Peyer's patch (tissue), 4 donors: ENCODE measurements at places on chromosomes 7 and 10. TPM values are rescaled to one million over a fixed set of nuclear protein-coding genes. Genes with fewer than 3 reads are reported as not detected.
A peak's percentile ranks its signal among the peaks of the same experiment; 100 is the strongest.

The MARVELD1 gene
- total RNA-seq, result 5.2 TPM

DNA sequence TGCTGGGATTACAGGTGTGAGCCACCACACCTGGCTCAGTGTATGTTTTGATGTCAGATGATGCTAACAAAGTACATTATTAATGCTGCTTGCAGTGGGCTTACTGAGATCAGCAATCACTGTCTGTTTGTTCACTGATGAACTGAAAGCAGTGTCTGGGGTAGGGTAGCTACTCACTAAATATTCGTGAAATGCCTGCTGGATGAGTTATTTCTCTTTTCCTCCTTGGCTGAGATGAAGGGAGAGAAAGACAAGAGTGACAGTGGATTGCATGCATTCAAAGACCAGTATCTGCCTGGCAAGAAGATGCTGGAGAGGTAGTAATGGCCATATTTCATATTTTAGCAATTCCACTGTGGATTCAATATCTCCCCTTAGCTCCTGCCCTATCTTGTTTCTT lies 32.3 kb downstream of the FAM107B start:
- no peak overlapping the region for H3K4me3 ChIP-seq
- H3K4me1 ChIP-seq, result no peaks in the 10 kb centered on the region
- no peak for DNase-seq

GRCh38 chr7:155807065-155807671 lies 5.1 kb downstream of the SHH start:
- H3K27me3 ChIP-seq, result peaks cover 47% of the 10 kb centered on the region
- no peak for DNase-seq
- no peaks in the 10 kb centered on the region for H3K36me3 ChIP-seq
- peaks cover 34% of the 10 kb centered on the region for H3K4me1 ChIP-seq
- H3K4me3 ChIP-seq, result no peak overlapping the region

DNA sequence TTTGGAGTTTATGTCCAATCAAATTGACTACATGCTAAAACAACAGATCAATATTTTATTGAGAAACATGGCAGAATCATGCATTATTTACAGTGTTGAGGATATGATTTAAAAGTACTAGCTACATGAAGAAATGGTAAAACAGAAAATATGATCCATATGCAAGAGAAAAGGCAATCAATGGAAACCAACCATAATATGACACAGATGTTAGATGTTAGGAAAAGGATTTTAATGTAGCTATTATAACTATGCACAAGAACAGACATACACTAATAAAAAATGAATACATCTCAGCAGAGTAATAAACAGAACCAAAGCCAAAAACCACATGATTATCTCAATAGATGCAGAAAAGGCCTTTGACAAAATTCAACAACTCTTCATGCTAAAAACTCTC lies 166.2 kb upstream of the CACNA2D1 start:
- H3K4me3 ChIP-seq, result no peak overlapping the region
- no peak for DNase-seq
- no peaks in the 10 kb centered on the region for H3K36me3 ChIP-seq
- no peaks in the 10 kb centered on the region for H3K27me3 ChIP-seq

GRCh38 chr7:30681331-30681797 lies 892 bp downstream of the CRHR2 start:
- no peaks in the 10 kb centered on the region for H3K27me3 ChIP-seq
- H3K27ac ChIP-seq, result no peak overlapping the region
- H3K4me3 ChIP-seq, result peak overlapping the region; percentile 51
- DNase-seq, result no peak
- peaks cover 7% of the 10 kb centered on the region for H3K4me1 ChIP-seq

DNA sequence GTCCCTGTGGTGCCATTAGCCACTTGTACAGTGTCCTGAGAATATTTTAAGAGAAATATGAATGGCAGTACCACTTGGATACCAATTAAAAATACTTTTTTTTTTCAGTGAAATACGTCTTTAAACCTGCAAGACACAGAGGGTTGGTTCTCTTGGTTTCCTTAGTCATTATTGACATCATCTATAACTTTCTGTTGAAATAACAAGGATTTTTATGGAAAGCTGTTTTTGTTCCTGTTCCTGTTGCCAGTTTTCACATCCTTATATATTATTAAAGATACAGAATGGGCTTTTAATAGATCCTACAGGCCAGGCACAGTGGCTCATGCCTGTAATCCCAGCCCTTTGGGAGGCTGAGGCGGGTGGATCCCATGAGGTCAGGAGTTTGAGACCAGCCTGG lies 579.9 kb downstream of the AUTS2 start:
- no peak for DNase-seq
- H3K4me3 ChIP-seq, result no peak overlapping the region
- no peak overlapping the region for H3K27ac ChIP-seq
- no peaks in the 10 kb centered on the region for H3K4me1 ChIP-seq
- H3K36me3 ChIP-seq, result no peaks in the 10 kb centered on the region
- H3K27me3 ChIP-seq, result no peaks in the 10 kb centered on the region

The ZNF727 gene
- 0.54 TPM for total RNA-seq

The HIPK2 gene
- total RNA-seq, result 29.9 TPM

DNA sequence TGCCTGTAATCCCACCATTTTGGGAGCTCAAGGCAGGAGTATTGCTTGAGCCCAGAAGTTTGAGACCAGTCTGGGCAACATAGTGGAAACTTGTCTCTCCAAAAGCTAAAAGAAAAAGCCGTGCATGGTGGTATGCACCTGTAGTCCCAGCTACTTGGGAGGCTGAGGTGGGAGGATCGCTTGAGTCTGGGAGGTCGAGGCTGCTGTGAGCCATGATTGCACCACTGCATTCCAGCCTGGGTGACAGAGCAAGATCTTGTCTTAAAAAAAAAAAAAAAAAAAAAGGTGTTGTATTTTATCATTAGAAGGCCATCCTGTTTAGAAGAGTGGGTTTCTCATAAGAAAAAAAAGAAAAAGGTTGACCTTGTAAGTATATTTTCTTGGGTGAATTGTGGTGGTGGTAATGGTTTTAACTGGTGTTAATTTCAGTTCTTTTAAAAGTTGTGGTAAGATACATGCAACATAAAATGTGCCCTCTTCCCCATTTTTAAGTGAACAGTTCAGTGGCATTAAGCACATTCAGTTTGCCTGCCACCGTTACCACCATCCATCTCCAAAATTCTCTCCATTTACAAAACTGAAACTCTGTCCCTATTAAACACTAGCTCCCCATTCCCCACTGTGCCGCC lies 34.7 kb downstream of the GRIFIN start:
- no peak for DNase-seq
- H3K27me3 ChIP-seq, result no peaks in the 10 kb centered on the region
- H3K27ac ChIP-seq, result no peak overlapping the region
- no peak overlapping the region for H3K4me3 ChIP-seq

The CNOT4 gene
- 22.9 TPM for total RNA-seq

The CCDC172 gene
- total RNA-seq, result not detected

- H3K36me3 ChIP-seq, result no peaks in the 10 kb centered on the region
- H3K27ac ChIP-seq, result no peak overlapping the region
- no peaks in the 10 kb centered on the region for H3K27me3 ChIP-seq
- H3K4me1 ChIP-seq, result no peaks in the 10 kb centered on the region
- no peak overlapping the region for H3K4me3 ChIP-seq
These were observed 425.2 kb upstream of the VSTM2A start for GRCh38 chr7:54116956-54117355.

- no peak overlapping the region for H3K4me3 ChIP-seq
- no peak overlapping the region for H3K27ac ChIP-seq
- no peaks in the 10 kb centered on the region for H3K4me1 ChIP-seq
- no peak for DNase-seq
These were observed 441.3 kb downstream of the PLXNA4 start for GRCh38 chr7:132134814-132135445.

DNA sequence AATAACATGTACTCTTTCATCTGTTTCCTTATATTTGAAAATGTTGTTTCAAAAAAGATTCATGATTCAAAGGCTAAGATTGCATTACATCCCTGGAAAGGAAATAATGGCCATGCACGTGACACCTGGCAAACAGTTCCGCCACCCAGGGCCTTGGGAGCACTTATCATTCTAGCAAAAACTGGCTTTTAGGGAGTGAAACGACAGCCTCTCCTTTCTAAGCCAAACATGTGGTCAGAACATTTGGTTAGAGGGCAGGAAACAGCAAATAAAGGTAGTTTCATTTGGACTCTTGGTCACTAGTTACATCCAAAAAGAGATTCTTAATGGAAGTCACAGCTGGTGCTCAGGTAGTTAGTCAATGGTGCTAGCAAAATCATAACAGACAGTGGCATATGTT lies 83.5 kb downstream of the FAS start:
- no peak for DNase-seq
- no peak overlapping the region for H3K4me3 ChIP-seq
- no peaks in the 10 kb centered on the region for H3K4me1 ChIP-seq
- H3K27ac ChIP-seq, result no peak overlapping the region

- H3K4me1 ChIP-seq, result no peaks in the 10 kb centered on the region
- H3K27me3 ChIP-seq, result no peaks in the 10 kb centered on the region
- no peak for DNase-seq
- no peaks in the 10 kb centered on the region for H3K36me3 ChIP-seq
- no peak overlapping the region for H3K4me3 ChIP-seq
- H3K27ac ChIP-seq, result no peak overlapping the region
These were observed 24.5 kb upstream of the PURB start for GRCh38 chr7:44909596-44910389.

- no peak overlapping the region for H3K4me3 ChIP-seq
- no peak for DNase-seq
- H3K4me1 ChIP-seq, result no peaks in the 10 kb centered on the region
- no peak overlapping the region for H3K27ac ChIP-seq
- H3K27me3 ChIP-seq, result no peaks in the 10 kb centered on the region
- H3K36me3 ChIP-seq, result no peaks in the 10 kb centered on the region
These were observed 2.1 kb upstream of the JMJD1C start for GRCh38 chr10:63467841-63468240.

The WDR91 gene
- total RNA-seq, result 21.7 TPM
